ENCODE measurements at places on chromosomes 16 and 17.

- H3K27me3 ChIP-seq, result peaks cover 1% of the 10 kb centered on the region
- H3K4me3 ChIP-seq, result peak overlapping the region; percentile 86
- peak overlapping the region; percentile 82 for H3K27ac ChIP-seq
- DNase-seq, result no peak
These were observed 724 bp downstream of the GAA start for GRCh38 chr17:80101946-80102663.

DNA sequence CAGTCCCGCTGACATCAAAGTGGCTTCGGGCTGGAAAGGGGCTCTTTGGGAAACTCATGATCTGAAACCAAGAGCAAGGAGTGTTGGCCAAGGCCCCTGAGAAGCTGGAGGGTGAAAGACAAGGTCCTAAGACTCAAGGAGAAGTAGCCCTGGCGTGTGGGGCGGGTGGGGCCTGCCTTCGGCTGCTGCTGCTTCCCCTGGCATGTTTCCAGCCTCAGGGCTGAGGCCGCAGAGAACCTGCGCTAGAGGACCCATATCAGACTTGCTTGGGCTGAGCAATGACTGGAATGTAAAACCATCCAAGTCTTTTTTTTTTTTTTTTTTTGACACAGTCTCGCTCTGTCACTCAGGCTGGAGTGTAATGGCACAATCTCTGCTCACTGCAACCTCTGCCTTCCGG lies 67.5 kb upstream of the GCSH start:
- H3K4me3 ChIP-seq, result no peak overlapping the region
- no peaks in the 10 kb centered on the region for H3K36me3 ChIP-seq
- no peak for DNase-seq
- H3K27me3 ChIP-seq, result no peaks in the 10 kb centered on the region

DNA sequence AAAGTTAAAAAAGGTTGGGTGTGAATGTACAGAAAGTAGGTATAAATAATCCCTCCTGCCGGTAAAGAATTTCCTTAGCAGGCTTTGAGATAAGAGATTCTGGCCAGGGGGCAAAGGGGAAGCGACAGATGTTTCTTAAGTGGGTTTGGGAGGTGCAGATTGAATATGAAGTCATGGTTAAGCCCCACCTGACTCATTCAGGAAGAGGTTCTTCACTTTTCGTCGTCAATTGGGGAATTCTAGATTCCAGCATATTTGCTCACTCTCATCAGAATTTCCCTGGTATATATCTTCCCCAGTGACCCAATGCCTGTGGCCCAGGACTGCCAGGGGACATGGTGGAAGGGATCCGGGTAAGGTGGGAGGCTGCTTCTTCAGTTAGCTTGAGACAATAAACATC lies 127.8 kb downstream of the CPPED1 start:
- DNase-seq, result no peak
- no peak overlapping the region for H3K4me3 ChIP-seq
- no peaks in the 10 kb centered on the region for H3K27me3 ChIP-seq
- H3K4me1 ChIP-seq, result peaks cover 16% of the 10 kb centered on the region

DNA sequence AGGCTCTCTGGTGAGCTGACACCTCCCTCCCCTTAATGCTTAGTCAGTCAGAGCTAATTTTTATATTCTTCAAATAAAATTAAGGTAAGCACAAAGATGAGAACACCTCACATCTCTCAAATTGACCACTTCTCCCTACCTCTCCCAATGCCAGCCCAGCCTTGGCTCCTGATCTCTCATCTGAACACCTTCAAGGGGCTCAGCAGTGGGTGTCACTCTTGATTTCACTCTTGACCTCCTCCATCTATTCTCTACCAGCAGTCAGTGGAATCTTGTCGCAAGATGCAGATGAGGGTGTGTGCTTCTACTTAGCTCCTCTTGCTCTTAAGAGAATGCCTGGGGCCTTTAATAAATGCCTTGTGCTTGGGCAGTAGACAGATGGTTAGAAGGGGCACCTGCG lies 309.0 kb upstream of the IRX3 start:
- H3K27ac ChIP-seq, result no peak overlapping the region
- peaks cover 4% of the 10 kb centered on the region for H3K27me3 ChIP-seq
- no peak for DNase-seq
- no peak overlapping the region for H3K4me3 ChIP-seq

DNA sequence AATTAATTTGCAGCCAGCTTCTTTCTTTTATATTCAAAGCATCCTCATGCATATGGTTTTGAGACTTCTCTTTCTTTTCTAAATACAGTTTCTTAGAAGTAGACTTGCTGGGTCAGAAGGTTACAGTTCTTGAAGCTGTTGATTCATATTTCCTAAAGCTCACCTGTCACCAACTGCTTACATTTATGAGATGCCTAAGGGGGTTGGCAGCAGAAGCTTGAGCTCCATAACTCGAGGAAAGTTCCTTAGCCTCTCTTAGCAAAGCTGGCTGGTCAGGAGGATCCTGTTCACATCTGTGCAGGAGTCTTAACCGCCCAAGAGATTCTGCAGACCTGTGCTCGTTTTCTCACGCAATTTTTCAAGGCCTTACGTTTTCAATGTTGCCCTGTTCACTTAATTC lies 218.8 kb downstream of the SNX29 start:
- no peak overlapping the region for H3K4me3 ChIP-seq
- no peaks in the 10 kb centered on the region for H3K4me1 ChIP-seq
- H3K36me3 ChIP-seq, result no peaks in the 10 kb centered on the region
- H3K27ac ChIP-seq, result no peak overlapping the region

All from activated naive CD8-positive, alpha-beta T cell treated with anti-CD3 and anti-CD28 coated beads, Interleukin-2, amount 10 ng/mL, durations not matched to agents 7 days and 5 days (primary cell).